ENCODE measurements at places on chromosomes 1 and 21.

DNA sequence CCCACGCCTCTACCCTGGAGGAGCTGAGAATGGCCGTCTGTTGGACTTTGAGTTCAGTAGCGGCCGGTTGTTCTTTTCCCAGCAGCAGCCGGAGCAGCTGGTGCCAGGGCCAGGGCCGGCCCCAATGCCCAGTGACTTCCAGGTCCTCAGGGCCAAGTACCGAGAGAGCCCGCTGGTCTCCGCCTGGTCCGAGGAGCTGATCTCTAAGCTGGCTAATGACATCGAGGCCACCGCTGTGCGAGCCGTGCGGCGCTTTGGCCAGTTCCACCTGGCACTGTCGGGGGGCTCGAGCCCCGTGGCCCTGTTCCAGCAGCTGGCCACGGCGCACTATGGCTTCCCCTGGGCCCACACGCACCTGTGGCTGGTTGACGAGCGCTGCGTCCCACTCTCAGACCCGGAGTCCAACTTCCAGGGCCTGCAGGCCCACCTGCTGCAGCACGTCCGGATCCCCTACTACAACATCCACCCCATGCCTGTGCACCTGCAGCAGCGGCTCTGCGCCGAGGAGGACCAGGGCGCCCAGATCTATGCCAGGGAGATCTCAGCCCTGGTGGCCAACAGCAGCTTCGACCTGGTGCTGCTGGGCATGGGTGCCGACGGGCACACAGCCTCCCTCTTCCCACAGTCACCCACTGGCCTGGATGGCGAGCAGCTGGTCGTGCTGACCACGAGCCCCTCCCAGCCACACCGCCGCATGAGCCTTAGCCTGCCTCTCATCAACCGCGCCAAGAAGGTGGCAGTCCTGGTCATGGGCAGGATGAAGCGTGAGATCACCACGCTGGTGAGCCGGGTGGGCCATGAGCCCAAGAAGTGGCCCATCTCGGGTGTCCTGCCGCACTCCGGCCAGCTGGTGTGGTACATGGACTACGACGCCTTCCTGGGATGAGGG is 28.5 kb upstream of the SPSB1 start:
- no peak for DNase-seq

DNA sequence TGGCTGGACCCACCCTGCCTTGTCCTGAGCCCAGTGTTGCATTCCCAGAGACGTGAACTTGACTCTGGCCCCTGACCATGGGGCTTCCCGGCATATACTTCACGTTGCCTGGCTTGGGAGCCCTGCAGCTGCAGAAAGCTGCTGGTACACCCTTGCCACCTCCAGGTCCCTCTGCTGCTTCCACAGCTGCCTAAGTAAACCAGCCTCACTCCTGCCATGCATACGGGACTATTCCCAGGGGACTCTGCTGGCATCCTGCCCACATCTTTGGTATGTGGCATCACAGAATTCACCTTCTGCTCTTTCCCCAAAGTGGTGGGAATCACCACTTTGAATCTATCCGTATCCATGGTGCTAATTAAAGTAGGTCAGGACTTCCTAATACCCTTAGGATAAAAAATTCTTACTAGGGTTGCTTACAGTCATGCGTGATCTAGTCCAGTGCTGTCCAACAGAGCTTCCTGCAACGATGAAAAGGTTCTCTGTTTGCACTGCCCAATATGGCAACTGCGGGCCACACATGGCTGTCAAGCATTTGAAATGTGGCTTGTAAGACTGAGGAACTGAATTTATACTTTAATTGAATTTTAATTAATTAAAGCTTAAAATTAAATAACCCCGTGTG is 203.0 kb downstream of the GRIK3 start:
- no peak for DNase-seq

DNA sequence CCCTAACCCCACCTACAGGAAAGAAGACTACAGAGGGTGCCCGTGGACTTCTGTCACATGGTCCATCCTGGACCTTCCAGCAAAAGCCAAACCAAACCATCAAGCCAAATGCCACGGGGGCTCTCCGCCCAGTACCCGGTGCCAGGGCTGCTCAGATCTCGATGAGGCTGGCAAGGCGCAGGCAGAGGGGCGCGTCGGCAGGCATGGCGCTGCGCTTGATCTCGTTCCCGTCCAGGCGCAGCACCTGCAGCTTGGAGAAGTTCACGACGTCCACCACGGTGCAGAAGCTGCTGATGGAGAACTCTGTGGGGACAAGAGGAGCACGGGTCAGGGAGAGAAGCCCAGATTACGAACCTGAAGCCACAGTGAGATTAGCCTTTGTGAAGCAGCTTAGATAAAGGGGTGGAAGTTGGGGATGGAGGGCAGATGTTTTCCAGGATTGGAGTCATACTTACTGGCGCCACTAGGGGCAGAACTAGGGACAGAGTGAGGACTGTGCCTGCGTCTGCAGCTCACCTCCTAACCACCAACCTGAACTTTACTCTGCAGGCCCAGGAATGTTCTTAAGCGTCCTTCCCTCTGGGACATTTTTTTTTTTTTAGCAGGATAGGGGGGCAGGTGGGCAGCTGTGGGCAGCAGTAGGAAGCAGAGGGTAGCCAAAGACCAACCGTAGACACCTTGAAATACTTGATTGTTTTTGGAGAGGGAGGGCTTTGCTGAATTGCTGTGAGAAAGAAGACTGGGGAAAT is 8.6 kb downstream of the FMOD start:
- peak; percentile 33 for DNase-seq

DNA sequence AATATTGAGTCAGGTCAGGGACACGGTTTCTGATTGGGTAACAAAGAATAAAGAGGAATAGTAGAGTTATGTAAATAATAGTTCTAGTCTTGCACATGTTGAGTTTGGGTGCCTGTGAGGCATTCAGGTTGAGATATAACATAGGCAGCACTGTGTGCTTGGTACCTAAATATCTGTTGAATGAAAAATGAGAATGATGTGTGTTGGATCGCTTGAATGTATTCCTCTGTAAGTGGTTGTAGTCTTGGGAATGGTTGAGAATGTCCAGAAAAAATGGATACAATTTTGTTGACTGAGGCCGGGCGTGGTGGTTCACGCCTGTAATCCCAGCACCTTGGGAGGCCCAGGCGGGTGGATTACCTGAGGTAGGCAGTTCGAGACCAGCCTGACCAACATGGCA is 116.3 kb upstream of the HNRNPU start:
- no peak for DNase-seq

DNA sequence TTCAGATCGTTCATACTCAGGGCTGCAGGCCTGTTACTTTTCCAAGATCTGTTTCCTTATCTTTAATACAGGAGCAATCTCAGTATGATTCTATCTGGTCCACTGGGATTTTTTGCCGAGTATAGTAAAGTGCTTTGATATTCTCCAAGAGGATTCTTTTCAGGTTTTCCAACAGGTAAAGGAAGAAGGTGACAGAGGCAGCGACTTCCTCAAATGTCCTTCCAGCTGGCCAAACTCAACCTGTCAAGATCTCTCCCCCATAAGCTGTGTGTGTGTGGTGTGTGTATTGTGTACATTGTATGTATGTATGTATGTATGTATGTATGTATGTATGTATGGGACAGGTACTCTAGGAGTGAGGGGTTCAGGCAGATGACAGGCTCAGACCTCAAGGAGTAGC is 1.1 kb downstream of the AKR1A1 start:
- no peak for DNase-seq

DNA sequence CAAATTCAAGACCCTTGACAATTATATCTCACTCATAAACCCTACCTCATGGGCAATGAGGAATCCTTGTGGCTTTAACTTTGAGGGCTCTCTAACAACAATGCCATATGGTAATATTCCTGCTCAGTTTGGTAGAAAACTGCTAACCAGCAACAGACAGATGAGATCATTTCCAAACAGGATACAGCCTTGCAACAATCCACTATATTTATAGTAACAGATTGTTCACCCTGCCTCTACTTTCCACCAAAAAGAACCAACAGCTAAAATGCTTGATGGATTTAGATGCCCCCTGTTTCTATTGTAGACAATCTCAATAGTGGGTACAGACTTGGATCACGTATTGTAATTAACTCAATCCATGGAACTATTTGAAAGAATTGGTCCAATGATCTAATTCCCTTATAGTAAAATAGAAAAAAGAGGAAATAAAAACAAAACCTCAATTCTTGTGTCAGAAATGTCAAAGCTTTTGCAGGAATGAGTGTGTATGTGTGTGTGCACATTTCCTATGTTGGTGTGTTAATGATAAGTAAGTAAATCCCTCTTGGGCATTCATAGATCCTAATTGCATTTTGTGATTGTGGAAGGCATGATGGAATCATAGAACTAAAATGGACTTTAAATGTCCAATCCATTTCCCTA is 100.0 kb upstream of the EDEM3 start:
- no peak for DNase-seq

GRCh38 chr1:167904652-167905130 is 9.2 kb downstream of the ADCY10 start:
- no peak for DNase-seq

- DNase-seq, result no peak
These were observed 60.8 kb downstream of the LRRN2 start for GRCh38 chr1:204624631-204625216.

DNA sequence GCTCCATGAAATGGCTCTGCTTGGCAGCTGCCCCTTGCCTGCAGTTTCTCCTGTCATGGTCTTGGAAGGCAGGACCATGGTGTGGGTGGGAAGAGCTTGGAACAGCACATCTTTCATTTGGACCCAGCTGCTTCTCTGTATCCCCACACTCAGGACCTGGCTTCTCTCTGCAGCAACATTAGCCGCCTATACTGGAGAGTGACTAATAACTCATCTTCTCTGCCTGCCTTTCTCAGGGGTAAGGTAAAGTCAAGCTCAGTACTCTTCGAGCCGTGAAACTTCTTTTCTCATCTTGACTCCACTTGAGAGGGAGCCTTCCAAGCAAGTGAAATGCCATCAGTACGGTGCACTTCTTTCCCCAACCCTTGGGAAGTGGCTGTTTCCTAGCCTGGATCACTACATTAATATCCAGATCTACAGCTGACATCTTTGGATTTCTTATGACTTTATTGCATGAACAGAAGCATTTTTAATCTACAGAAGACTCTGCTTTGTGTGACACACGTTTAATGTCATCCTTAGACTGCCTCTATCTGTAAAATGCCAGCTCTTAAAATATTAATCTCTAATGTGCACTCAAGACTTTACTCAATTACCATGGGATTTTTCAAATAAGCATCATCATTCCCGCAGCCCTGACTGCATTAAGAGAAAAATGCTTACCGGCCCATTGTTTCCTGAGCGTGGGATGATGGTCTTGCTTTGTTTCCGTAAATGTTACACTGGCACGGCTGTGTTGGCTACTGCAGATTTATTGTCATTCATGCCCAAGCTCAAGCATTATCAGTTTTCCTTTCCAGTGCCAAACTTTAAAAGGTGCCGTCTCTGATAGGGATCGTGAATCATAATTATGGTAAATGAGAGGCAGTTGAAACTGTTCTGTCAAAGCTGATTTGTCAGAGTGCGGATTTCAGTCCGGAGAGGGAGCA is 242.9 kb downstream of the HHAT start:
- DNase-seq, result no peak

GRCh38 chr1:58724483-58724882 is 24.6 kb upstream of the MYSM1 start:
- DNase-seq, result no peak

DNA sequence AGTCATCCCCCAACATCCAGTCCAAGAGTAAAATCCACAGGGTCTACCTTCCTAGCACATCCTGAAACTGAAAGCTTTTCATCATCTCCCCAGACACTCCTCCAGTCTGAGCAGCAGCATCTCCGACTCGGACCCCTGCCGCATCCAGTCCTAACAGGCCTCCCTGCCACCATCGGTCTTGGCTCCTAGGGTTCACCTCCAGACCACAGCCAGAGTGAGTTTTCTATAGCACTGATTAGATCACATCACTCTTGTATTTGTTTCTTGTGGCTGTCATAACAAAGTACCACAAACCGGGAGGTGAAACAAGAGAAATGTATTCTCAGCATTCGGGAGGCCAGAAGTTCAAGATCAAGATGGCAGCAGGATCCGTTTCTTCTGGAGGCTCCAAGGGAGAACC is 187.8 kb downstream of the TOMM20 start:
- no peak for DNase-seq

- DNase-seq, result no peak
These were observed 46.6 kb downstream of the CRB1 start for GRCh38 chr1:197314682-197315081.

- no peak for DNase-seq
These were observed 50.4 kb downstream of the SLC16A1 start for GRCh38 chr1:112905395-112906149.

- DNase-seq, result no peak
These were observed 570.5 kb downstream of the MRPL39 start for GRCh38 chr21:25036775-25037174.

DNA sequence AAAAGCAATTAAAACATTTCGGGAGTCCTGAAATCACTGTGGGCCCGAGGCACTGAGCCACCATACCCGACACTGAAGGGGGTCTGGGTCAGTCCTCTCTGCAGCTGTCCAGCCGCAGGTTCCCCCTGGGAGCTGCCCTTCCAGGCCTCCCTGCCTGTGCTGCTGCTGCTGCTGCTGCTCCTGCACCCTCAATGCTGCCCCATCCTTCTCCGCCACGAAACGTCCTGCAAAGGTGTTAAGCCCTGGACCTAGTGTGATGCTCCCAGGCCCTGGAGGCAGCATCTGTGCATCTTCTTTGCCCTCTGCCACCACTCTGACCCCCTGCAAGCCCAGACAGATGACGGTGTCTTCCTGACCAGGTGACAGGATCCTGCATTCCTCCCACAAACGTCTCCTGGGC is 513.3 kb downstream of the NPHP4 start:
- DNase-seq, result no peak

GRCh38 chr1:182404781-182405180 is 4.3 kb upstream of the TEDDM1 start:
- no peak for DNase-seq

DNA sequence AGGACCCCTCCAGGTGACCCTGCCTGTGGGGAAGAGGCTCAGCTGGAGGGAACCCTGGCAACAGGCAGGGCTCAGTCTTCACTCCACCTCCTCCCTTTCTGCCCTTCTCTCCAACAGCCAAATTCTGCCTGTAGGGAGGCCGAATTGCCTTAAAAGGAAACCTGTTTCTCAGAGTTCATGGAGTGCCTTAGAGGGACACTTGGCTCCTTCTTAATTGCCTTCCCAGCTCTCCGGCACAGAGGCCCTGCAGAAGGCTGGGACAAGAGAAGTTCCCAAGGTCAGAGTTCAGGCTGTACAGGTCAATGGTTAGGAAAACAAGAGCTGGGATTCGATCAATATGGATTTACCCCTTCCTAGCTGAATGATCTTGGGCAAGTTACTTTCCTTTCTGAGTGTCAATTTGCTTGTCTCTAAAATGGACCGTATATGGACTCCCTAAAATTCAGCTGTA is 6.2 kb downstream of the CSRP1 start:
- DNase-seq, result no peak

- no peak for DNase-seq
These were observed 70.2 kb upstream of the ERRFI1 start for GRCh38 chr1:8096105-8097011.

DNA sequence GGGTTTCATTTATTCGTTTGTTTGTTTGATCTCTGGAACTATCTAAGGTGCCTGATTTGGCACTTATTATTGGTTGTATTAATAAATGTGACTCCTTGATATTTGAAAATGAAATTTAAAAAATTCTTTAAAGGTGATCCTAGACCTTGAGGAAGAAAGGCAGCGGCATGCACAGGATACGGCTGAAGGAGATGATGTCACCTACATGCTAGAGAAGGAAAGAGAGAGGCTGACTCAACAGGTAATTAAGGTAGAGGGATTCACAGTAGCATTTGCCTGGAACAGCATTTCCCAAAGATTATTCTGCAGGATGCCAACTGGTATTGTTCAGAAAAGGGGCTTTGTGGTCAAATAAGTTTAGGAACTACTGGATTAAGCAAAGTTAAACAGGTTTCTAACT is 54.4 kb upstream of the WNT2B start:
- DNase-seq, result no peak

Data from CD4-positive, alpha-beta T cell treated with Interferon gamma for 1 hour (primary cell).